ENCODE measurements at places on chromosomes 12 and 14. TPM values are rescaled to one million over a fixed set of nuclear protein-coding genes. Genes with fewer than 3 reads are reported as not detected.

The SLC17A8 gene
- not detected for total RNA-seq

The CIROP gene
- total RNA-seq = not detected

The RGS6 gene
- total RNA-seq = not detected

The TMED8 gene
- total RNA-seq = 12.9 TPM

The NUDT14 gene
- 77.4 TPM for total RNA-seq

The SMCO2 gene
- total RNA-seq = 0.23 TPM

The SPTB gene
- total RNA-seq = under 0.01 TPM

The LRP1-AS gene
- not detected for total RNA-seq

The CD4 gene
- total RNA-seq = not detected

The PLEKHD1 gene
- under 0.01 TPM for total RNA-seq

The ASCL1 gene
- not detected for total RNA-seq

The SNW1 gene
- 53.6 TPM for total RNA-seq

The ADAM20 gene
- total RNA-seq = 1.5 TPM

The RPGRIP1 gene
- total RNA-seq = not detected

The A2M gene
- total RNA-seq = 14.0 TPM

The CIPC gene
- 13.5 TPM for total RNA-seq

The DAAM1 gene
- total RNA-seq = 65.3 TPM

The M6PR gene
- total RNA-seq = 155 TPM

The BMAL2 gene
- 43.6 TPM for total RNA-seq

All from dermis blood vessel endothelial cell (primary cell).